ENCODE measurements at places on chromosomes 7 and 10. TPM values are rescaled to one million over a fixed set of nuclear protein-coding genes. Genes with fewer than 3 reads are reported as not detected.

Gene PON3
- not detected for total RNA-seq

Gene FOXP2
- total RNA-seq = not detected

Gene PLCE1
- total RNA-seq = not detected

Gene CHAT
- not detected for total RNA-seq

Gene NRF1
- total RNA-seq = 31.9 TPM

Gene SPDYE2B
- total RNA-seq = not detected

Gene PHYHIPL
- not detected for total RNA-seq

Gene OR2F2
- total RNA-seq = not detected

Gene C1QL3
- not detected for total RNA-seq

Gene STMP1
- 24.4 TPM for total RNA-seq

Gene NUDCD3
- total RNA-seq = 108 TPM

Gene AGAP9
- total RNA-seq = 8.0 TPM

Gene SPDYE6
- total RNA-seq = not detected

Gene PAX4
- not detected for total RNA-seq

Gene SUFU
- 10.1 TPM for total RNA-seq

- no peak for DNase-seq
Observed at GRCh38 chr7:31234836-31235605, 105.5 kb downstream of the NEUROD6 start.

DNA sequence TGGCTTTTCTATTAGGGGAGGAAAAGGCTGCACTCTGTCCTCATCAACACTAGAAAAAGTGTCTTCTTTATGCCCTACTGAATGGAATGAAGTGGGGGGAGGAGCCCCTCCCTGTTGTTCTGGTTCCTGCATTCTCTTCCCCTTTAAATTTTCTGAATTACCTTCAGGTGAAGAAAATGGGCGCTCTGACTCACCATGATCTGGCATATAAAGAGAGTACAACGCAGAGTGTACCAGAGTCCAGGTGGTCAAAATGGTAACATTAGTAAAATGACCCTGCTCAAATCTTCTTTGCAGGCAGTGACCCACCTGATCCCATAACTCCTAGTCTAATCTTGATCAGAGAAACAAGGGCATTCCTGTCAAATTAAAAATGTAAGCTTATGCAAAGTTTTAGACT is 80.7 kb downstream of the THSD7A start:
- no peak for DNase-seq

GRCh38 chr10:62071846-62072281 is 170.4 kb downstream of the ARID5B start:
- DNase-seq = no peak

DNA sequence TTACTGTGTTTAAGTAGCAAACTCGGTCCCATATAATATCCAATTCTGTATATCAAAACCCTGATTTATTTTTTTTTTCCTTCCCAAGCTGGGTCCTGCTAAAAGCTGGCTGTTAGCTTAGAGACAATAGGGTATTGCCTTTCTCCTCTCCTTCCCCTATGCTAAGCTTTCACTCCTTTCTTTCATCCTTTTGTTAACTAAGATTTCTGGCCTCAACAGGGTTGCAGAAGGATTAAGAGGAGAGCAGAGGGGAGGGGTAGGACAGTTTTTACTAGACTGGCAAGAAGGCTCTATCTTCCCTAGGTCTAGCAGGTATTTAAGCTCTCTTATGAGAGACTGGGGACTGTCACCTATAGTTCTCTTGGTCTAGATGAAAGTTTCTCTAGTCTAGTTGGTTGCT is 229.2 kb downstream of the KCND2 start:
- DNase-seq = no peak

GRCh38 chr7:126656165-126656564 is 596.6 kb downstream of the GRM8 start:
- DNase-seq = no peak

GRCh38 chr7:129800901-129801300 is 151.9 kb downstream of the UBE2H start:
- DNase-seq = no peak

GRCh38 chr7:103524042-103524907 is 78.3 kb upstream of the SLC26A5 start:
- peak; percentile 9 for DNase-seq

DNA sequence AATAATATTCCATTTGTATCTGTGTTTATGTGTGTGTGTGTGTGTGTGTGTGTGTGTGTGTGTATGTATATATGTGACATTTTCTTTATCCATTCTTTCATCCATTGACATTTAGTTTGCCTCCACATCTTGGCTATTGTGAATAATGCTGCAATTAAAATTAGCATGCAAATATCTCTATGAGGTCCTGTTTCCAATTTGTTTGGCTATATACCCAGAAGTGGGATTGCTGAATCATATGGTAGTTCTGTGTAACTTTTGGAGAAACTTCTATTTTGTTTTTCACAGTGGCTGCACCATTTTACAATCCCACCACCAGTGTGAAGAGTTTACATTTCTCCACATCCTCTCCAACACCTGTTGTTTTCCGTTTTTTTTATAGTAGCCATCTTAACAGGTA is 53.1 kb downstream of the CH25H start:
- DNase-seq = no peak

- peak; percentile 35 for DNase-seq
Observed at GRCh38 chr7:15015545-15016314, 113.2 kb upstream of the DGKB start.

GRCh38 chr7:51325261-51325676 is 8.7 kb upstream of the COBL start:
- DNase-seq = no peak

GRCh38 chr10:42940487-42941294 is 136.2 kb upstream of the RET start:
- no peak for DNase-seq

DNA sequence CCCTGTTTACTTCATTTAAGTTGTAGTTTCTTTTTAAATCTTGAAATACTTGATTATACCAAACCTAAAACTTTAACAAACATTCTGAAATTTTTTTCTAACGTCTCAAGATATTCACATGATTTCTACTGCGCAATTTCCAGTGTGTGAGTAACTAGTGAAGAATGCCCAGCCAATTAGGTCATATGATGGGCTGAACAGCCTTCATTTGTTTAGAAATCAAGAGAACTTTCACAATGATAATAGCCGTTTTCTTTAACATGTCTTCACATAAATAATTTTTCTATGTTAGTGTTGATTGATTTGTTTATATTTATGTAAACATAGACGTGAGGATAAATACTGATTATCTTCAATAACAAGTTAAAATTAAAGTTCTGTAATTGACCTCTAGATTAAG is 21.8 kb downstream of the STAM start:
- no peak for DNase-seq

DNA sequence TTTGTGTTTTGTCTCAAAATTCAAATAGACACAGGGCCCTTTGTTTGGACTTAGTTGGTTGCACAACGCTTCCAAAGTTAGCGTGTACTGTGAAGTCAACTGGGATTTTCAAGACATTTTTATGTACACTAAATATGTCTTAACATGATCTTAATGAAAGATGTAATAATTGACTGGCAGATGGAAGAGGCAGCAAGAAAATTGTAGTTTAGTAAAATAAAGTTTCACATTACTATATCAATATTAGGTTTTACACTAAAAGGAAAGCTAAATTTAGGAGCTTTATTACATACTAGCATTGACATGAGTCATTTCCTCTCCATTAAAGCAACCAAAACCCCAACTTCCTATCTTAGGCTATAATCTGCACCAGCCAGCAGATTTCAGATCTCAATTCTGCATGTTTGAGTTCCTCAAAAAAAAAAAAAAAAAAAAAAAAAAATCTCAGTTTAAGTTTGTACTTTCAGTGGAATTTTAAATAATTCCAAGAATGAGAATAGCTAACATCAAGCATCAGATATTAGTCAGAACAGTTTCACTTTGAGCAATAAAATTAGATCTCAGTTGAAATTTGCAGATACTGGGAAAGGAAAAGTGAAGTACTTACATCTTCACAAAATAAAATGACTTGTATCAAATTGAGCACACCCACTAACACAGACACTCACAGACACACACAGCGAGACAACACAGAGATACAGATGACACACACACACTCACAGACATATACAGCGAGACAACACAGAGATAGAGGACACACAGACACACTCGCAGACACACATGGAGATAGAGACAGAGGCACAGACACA is 346.6 kb upstream of the KLF6 start:
- peak; percentile 63 for DNase-seq

DNA sequence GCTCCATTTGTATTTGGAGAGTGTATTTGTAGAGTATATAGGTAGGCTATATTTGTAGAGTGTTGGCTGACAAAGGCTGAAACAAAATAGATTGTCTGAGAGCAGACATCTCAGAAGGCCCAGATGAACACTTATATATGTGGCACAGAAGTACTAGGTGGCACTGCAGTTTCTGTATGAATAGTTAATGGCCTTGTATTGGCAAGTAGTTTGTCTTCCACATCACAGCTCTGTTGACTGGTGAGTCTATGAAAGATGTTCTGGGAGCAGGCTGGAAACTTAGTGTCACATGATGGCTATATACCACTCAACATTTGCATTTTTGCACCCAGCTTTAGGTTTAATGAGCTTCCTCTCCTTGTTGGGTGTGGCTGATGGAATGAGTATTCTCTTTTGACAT is 51.9 kb downstream of the CCNY start:
- DNase-seq = no peak

DNA sequence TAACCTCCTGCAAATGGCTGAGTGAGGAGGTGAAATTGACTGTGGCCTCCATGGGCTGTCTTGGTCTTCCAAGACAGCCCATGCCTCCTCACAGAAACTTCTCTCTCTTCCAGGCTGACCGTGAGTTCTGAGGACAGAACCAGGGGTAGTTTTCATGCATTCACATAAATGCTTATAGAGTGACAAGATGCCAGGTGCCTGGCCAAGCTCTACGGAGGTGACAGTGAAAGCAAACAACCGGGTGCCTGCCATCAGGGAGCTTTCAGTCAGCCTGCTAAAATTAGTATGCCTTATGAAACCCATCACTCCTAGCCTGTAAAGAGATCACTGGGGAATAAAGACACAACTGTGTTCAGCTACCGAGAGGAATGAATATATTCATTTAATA is 919 bp upstream of the RHOBTB1 start:
- no peak for DNase-seq

DNA sequence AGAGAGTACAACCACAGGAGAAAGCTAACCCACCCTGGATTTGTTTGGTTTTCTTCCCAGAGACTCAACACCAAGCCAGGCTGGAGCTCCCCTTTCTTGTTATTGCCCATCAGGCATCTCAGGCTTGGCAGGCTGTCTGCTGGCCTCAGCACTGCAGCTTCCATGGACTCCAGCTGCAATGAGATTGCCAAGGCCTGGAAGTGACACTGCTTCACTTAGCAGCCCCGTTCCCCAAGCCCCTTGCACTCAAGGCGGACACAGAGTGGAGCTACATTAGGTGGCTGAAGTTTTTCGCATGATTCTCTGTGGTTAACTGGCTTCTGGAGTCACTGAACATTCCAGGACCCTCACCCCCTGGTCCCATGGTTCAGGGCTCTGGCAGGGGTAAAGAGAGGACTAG is 163.1 kb upstream of the GDF10 start:
- no peak for DNase-seq

DNA sequence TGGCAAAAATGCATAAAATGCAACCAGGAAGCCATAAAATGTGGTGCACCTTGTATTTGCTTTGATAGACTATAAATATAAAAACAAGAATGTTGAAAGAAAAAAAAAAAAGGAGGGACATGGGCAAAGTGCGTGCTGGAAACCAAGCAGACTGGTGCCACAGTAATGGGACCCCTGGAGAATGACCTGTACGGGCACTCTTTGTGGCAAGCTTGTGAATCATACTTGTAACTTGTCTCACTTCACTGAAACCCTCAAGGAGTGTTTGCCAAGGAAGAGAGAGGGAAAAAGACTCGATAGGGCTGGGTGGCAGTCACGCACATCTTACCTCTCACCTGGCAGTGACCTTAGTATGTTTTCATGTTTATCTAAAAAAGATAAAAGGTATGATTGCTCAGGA is 1183.6 kb downstream of the GATA3 start:
- no peak for DNase-seq

- no peak for DNase-seq
Observed at GRCh38 chr10:101732096-101732495, 37.1 kb upstream of the FBXW4 start.

DNA sequence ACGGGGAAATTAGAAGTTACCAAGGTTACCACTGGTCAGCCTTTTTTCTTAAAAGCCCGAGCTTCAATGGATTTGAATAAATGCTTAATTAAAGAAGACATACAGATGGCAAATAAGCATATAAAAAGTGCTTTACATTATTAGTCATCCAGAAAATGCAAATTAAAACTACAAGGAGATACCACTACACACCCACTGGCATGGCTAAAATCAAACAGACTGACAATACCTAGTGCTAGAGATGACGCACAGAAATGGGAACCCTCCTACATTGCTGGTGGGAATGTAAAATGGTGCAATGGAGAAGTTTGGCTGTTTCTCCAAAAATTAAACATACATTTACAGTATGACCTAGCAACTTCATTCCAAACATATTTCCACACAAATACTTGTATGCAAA is 38.3 kb upstream of the CREB5 start:
- no peak for DNase-seq

DNA sequence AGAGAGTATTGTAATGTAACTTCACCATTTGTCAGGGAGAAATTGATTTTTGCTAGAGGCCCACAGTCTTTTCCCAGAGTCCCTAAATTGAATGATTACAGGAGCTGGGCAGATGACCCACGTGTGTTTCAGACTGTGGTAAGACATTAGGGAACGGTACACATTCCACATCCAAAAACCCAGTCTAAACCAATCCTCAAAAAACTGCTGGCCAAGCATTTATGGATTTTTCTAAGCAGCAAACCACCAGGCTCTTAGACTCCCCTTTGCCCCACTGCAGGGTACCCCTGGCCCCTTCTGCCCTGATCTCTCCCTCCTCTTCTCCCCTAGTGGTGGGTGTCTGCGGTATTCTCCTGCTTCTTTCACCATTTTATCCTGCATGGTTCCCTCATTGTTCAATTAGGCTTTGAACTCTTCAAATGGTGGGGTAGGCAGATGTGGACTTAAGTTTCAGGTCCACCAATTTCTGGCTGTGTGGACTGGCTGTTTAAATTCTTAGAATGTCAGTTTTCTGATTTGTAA is 135.5 kb upstream of the SORCS3 start:
- no peak for DNase-seq

DNA sequence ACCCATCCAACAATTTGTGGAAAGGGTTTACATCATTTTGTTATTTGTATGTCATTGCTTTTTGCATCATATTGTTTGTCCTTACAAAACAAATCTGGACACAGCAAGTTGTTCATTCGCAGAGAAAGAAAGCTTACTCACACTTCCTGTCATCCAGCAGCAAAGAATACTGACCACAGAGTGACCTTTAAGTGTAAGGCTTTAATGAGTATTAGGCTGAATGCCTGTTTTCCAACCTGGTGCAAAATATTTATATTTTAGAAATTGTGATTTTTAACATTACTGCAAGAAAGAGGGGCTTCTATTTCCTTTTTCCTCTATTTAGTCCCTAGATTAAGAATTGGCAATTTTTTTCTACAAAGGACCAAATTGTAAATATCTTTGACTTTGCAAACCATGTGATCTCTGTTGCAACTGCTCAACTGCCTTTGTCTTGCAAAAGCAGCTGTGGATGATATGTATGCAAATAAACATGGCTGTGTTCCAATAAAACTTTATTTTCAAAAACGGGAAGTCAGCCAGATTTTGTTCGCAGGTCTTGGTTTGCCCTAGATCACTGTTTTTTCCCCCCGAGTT is 27.8 kb upstream of the ITGB1 start:
- peak; percentile 65 for DNase-seq

Data from OCI-LY7 (cell line).